ENCODE measurements at places on chromosomes 2 and 18.

DNA sequence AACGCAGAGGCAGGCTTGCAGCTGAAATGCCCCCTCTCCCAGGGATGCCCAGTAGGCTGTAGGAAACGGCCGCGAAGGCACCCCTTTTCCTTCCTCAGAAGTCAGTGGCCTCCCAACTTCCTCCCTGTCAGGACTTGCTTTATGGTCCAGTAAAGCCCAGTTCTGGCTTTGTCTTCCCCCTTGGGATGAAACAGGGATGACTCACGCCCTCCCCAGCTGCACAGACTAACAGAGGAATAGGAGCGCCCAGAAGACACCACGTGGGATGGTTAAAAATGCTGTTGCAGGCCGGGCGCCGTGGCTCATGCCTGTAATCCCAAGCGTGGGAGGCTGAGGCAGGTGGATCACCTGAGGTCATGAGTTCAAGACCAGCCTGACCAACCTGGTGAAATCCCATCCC, 6.9 kb downstream of the CREG2 start:
- no peak for DNase-seq

- DNase-seq = no peak
Measured at GRCh38 chr2:36737131-36737750, 40.7 kb downstream of the VIT start.

DNA sequence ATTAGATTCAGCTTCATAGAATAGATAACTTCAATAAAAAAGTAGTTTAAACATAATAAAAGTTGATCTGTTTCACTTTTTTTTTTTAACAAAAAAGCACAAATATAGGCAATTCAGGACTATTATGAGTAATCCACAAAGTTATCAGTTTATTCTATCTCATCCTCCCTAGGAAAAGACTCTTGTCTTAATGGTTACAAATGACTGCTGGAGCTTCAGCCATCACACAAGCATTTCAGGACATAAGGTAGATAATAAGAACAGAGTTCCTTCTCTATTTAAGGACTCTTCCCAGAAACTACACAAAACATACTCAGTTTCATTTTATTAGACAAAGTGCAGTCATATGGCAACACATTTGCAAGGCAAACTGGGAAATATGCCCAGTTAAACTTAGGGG, 357.6 kb upstream of the SETBP1 start:
- DNase-seq = no peak

DNA sequence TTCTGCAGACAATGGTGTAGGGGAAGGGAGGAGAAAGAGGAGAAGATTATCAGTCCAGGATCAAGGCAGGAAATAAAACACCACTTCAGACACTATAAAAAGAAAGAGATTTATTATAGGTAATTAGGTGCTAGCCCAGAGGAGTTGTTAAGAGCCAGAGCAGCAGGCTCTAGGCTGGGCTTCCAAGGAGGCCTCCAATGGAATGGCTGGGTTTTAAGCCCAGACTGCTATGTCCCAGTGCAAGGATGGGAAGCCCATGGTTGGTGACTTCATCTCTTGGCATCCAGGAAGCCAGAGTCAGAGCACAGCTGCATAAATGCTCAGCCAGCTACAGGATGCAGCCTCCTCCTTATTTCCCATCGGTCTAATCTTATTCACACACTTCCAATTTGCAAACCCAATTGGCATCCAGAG, 95.6 kb downstream of the LAMA3 start:
- DNase-seq = no peak

DNA sequence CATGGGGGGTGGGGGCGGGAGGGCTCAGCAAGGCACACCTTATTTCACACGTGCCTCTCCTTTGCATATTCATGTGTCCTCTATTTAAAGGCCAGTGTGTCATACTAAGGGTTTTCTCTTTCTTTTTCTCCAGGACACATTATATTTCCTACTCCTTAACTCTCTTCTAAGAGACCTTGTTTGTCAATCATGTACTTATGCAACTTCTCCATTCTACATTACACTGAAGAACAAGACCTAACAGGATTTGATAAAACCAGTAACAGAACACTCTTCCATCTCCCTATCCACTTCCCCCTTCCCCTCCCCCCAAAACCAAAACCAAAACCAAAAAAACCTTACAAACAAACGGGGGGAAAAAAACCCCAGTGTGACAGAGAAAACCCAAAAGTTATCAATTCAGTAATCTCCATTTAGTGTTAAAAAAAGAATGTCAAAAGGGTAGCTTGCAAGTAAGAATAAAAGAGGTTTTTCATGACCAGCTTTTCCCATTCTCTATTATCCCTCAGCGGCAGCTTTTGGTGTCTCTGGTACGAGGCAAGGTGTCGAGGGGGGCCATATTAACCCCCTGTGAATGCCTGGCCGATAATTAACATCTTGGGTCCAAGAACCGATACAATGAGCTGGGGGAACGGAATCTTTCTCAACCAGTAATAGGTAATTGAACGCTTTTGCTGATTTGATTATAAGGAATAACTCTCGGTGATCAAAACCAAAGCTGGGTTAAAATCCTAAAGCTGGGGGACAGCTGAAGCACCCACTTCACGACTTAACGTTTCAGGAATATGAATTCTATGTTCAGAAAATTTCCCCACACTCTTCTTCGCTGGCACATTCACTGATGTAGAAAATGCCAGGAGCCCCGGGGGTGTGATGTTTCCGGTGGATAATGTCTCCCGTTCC, 191.0 kb upstream of the TCF4 start:
- no peak for DNase-seq

GRCh38 chr2:210654091-210654490, 97.7 kb downstream of the CPS1 start:
- no peak for DNase-seq

DNA sequence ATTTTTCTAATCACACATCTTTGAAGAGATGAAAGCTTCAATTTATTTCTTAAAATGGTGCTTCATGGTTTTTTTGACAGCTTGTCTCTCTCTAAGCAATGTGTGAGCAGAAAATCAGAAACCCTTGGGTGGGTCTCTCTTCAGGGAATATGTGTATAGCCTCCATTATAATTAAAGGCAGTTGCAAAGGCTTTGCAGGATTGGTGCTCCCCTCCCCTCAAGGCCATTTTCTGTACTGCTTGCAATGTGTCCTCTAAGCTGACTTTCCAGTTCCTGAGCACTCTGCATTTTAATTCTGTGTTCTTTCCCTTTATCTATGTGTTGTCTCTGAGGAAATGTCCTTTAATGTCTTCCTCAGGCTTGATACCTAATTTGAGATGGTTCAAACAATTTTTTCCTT, 172.6 kb downstream of the DPP4 start:
- DNase-seq = no peak

- no peak for DNase-seq
Measured at GRCh38 chr2:128217671-128218070, 101.0 kb downstream of the HS6ST1 start.

DNA sequence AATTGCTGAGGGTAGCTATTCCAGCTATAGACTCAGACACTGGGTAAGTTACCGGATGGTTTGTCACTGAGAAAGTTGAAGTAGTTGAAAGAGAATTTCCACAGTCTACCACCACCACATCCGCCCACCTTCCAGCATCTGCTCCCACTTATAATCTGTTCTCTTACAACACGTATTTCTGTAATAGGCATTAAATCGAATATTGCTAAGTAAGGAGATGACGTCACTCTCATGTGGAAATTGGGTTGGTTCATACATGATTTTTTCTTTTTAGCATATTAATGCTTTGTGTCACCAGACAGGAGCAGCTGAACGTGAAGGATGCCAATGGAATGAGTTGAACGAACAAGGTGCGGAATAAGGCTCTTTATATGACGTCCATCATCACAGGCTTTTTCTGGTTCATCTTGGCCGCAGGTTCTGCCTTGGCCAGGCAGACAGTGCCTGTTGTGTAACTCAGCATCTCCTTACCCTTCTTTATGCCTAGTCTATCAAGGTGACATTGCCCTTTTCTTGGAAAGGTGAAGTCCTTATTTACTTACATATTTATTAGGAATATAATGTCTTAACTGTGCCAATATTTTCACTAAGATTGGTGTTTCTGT, 45.9 kb downstream of the THUMPD2 start:
- no peak for DNase-seq
